ENCODE measurements at places on chromosomes 1 and 21.

DNA sequence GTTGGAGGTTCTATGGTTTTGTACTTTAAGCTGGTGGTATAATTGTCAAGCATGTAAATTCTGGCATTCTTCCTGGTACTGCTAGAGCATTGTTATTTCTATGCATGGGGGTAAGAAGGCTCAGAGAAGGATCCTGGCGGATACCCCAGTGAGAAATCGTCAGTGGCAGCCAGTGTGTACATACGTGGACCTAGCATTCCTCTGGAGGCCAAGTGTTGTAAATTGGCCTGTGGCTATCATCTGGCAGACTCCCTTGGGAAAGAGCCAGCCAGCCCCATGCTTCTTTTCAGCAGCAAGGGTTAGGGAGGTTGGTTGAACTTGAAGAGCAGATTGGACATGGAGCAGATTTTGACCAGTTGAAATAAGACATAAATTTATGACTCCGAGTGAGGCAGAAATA, 5.2 kb upstream of the AGO3 start:
- DNase-seq = no peak

DNA sequence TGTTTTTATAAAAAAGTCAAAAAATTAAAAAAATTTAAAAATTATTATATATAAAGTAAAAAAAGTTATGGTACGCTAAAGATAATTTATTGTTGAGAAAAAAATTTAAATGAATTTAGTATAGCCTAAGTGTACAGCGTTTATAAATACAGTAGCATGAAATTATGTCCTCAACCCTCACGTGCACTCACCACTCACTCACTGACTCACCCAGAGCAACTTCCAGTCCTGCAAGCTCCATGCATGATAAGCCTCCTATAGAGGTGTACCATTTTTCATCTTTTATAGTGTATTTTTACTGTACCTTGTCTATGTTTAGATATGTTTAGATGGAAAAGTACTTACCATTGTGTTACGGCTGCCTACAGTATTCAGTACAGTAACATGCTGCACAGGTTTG, 5.1 kb downstream of the DISC1 start:
- DNase-seq = no peak

GRCh38 chr1:153944005-153944826, 2.3 kb downstream of the DENND4B start:
- no peak for DNase-seq

DNA sequence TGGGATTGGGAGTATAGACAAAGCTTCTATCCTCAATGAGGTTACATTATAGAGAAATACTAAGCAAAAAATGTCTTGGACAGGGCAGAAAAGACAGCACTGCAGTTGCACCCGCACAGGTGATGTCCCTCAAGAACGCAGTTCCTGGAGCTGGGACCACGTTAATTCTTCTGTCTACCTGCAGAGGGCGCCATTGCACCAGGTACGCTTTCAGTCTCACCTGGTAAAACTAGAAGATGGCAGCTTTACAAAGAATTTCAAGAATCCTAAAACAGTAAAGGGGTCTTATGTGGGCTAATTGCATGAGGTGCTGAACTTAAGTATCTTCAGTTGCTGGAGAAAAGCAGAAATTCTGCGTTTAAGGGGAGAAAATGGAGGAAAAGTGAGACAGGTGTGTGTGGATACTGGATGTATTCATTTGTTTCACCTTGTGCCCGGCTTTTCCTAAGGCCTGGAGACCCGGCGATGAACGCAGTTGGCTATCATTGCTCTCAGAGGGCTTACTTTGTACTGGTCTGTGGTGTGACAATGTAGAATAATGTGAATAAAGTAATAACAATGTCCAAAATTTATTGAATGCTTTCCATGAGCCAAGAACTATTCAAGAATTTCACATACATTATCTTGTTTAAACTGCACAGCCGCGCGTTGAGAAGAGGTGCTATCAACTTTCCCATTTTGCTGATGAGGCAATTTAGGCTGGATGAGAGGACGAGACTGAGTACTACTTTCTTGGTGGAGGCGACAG, 276.3 kb upstream of the GREM2 start:
- DNase-seq = no peak

GRCh38 chr1:40798366-40799281, 15.0 kb downstream of the KCNQ4 start:
- DNase-seq = no peak

GRCh38 chr1:1434131-1434823, 1.2 kb upstream of the VWA1 start:
- DNase-seq = no peak

GRCh38 chr1:7265771-7266371, 480.6 kb downstream of the CAMTA1 start:
- DNase-seq = no peak

DNA sequence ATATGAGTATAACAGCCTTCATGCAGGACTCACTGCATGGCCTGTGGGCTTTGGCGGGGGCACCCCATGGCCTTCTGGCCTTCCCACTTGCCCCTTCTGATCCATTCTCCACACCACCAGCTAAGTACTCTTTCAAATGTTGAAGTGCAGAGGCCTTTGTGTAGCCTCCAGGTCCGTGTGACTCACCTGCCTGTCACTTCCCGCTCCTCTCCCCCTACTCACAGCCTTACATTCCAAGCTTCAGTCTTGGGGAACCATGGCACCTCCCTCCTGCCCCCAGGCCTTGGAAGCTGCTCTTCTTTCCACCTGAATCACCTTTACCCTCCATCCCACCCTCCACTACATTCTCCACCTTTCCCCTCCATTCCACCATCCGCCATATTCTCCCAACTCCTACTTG, 69.6 kb downstream of the PGM1 start:
- DNase-seq = no peak

- DNase-seq = no peak
These were observed 125.0 kb upstream of the IVNS1ABP start for GRCh38 chr1:185442050-185442449.

GRCh38 chr1:65232461-65232990, 76.8 kb upstream of the DNAJC6 start:
- no peak for DNase-seq

- DNase-seq = no peak
These were observed 1.7 kb upstream of the IBA57 start for GRCh38 chr1:228163776-228164519.

DNA sequence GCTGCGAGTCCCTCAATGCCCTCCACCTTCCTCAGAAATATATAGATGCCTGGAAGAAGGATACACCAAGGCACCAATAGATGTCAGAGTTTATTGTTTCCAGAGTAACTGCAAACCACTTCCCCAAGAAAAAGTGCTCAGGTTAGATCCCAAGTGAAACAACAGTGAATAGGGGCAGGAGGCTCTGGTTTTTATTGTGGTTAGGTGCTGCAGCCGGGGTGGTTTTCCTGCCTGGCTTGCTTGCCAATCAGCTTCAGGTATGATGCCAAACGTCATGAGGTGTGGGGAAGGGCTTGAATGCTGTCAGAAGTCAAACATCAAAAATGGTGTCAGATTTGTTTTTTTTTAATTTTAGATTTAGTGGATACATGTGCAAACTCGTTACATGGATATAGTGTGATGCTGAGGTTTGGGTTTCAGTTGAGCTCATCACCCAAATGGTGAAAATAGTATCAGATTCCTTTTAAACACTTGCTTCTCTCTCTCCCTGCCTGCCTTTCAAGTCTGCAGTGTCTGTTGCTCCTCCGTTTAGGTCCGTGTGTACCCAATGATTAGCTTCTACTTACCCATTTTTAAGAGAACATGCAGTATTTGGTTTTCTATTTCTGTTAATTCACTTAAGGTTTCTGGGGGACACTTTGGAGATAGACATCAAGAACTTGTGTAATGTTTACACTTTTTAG, 1317.0 kb downstream of the MRPL39 start:
- no peak for DNase-seq

DNA sequence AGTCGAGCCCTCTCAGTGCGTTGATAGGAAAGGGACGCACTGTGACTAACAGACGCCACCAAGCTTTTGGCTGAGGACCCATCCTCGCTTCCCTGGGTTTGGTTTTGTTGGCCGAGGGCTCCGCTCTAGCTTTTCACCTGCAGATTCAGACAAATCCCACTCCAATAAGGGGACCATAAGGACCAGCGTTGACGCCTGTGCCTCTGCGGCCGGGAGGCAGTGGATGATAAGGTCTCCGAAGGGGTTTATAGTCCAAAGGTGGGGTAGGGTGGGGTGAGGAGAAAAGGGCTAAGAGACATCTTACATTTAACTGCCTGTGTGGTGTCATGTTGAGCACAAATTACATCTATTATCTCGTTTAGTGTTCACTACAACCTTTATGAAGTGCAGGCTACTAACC, 760 bp downstream of the PEX14 start:
- no peak for DNase-seq

DNA sequence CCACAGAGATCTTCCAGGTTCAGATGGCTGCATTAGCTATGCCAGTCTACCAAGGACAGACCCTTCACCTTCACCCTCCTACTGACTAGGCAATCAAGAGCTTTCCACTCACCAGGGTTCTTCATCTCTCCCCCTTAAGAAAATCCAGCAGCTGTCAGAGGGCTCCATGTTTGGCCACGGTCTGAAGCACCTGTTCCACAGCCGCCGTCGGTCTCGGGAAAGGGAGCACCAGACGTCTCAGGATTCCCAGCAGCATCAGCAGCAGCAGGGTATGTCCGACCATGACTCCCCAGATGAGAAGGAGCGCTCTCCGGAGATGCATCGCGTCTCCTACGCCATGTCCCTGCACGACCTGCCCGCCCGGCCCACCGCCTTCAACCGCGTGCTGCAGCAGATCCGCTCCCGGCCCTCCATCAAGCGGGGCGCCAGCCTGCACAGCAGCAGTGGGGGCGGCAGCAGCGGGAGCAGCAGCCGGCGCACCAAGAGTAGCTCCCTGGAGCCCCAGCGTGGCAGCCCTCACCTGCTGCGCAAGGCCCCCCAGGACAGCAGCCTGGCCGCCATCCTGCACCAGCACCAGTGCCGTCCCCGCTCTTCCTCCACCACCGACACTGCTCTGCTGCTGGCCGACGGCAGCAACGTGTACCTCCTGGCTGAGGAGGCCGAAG, 13.8 kb downstream of the TMCC2 start:
- no peak for DNase-seq

GRCh38 chr1:6183520-6183989, 3.4 kb upstream of the CHD5 start:
- DNase-seq = no peak

- DNase-seq = no peak
These were observed 22.4 kb upstream of the NPPB start for GRCh38 chr1:11880911-11881748.

GRCh38 chr1:95339377-95339776, 105.4 kb downstream of the RWDD3 start:
- DNase-seq = no peak

GRCh38 chr1:209421978-209422680, 161.4 kb upstream of the CAMK1G start:
- no peak for DNase-seq

GRCh38 chr1:100377590-100378361, 25.5 kb downstream of the CDC14A start:
- no peak for DNase-seq

DNA sequence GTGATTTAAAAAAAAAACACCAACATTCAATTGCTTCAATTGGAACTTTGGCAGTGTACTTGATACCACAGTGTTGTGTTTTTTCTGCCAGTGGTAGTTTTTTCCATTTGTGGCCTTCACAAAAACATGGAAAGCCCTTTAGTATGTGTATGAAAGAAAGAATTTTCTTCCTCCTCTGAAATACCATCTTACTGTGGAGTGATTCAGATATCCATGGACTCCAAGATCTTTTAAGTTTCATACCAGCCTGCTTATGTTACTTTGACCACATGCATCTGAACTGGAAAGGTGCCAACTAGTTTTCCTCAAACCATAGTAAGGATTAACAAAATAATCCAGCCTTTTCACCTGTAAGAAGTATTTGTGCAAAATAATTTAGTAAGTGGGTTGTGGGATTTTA, 3.4 kb downstream of the PPP2R5A start:
- DNase-seq = no peak

- no peak for DNase-seq
These were observed 279.0 kb downstream of the MATN1 start for GRCh38 chr1:30444401-30444800.

GRCh38 chr1:22048351-22049192, 3.9 kb upstream of the CDC42 start:
- DNase-seq = no peak

DNA sequence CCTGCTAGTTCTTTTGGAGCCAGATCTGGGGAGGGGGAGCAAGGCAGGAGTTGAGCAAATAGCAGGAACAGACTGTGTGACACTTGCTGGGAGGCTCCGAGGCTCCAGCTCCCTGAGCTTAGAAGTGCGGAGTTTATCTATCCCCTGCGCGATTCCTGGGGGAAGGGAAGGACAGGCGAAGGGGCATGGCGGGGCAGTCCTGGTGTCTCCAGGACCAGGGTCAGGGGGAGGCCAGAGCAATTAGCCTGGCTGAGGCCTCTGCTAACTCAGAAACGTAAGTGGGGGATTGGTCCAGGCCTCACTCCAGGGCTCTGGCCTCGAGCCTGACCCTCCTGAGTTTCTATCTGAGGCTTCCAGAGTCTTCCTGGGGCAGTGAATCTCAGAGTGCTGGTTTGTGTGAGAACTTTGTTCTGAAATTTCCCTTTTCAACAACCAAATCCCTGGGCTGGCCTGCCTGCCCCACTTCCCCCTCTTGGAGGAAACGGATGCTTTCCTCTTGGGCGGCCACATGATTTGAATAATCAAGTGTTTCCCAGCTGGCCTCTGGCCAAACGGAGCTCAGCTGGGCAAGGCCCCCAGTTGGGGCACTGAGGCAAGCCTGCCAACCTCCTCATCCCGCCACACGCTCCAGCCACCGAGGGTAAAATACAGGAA, 15.6 kb downstream of the ALPL start:
- no peak for DNase-seq

DNA sequence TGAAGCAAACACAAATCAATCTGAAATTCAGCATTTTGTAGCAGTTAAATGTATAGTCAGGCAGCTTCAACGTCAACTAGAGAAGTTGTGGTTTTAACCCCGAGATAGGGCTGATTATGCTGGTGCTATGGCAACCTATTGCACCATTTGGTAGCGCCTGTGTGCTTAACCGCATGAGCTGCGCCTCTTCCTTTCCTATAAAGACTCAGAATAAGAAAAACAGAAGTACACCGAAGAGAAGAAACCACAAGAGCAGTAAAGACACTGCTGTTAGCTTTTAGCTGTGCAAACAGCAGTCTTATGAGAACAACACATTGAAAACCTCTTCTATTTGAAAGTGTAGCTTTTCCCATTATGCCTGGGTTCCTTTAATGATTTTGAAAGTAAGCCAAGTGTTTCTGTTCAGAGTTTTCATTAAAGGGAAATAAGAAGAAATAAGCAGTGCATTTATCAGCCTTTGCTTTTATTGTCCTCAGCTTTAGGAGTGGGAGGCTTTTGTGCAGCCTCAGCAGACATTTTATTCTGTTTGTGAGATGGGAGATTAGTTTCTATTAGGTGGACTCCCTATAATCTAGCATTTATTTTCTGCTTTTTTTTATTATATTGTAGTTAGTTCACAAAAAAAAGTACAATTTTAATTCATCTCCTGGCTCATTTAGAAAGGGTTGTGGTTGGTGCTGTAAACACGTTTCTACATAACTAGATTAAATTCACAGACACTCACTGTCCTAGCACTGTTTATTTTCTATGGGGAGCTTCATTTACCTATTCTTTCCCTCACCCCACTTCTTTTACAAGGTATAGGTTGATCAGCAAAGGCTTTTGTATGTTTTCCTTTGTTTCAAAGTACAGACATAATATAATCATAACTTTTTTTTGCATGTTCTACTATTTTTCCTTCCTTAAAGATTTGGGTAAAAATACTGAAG, 43.3 kb downstream of the PTPRC start:
- DNase-seq = peak; percentile 53
